ENCODE measurements at places on chromosomes 1 and 21. TPM values are rescaled to one million over a fixed set of nuclear protein-coding genes. Genes with fewer than 3 reads are reported as not detected.

GRCh38 chr1:235735621-235736020, 86.0 kb upstream of the GNG4 start:
- no peaks in the 10 kb centered on the region for H3K27me3 ChIP-seq
- H3K27ac ChIP-seq, result no peak overlapping the region
- no peaks in the 10 kb centered on the region for H3K4me1 ChIP-seq
- DNase-seq, result no peak

- H3K27me3 ChIP-seq, result no peaks in the 10 kb centered on the region
- no peaks in the 10 kb centered on the region for H3K36me3 ChIP-seq
- no peak for DNase-seq
- H3K4me1 ChIP-seq, result peaks cover 13% of the 10 kb centered on the region
- no peak overlapping the region for H3K4me3 ChIP-seq
- no peak overlapping the region for H3K27ac ChIP-seq
Observed at GRCh38 chr1:58982259-58982998, 198.6 kb upstream of the JUN start.

GRCh38 chr1:171841931-171842761, 848 bp downstream of the DNM3 start:
- DNase-seq, result peak; percentile 27
- H3K4me1 ChIP-seq, result peaks cover 7% of the 10 kb centered on the region
- H3K27me3 ChIP-seq, result no peaks in the 10 kb centered on the region
- H3K4me3 ChIP-seq, result peak overlapping the region; percentile 88
- no peaks in the 10 kb centered on the region for H3K36me3 ChIP-seq
- peak overlapping the region; percentile 43 for H3K27ac ChIP-seq

- H3K27ac ChIP-seq, result no peak overlapping the region
- no peaks in the 10 kb centered on the region for H3K4me1 ChIP-seq
- no peaks in the 10 kb centered on the region for H3K27me3 ChIP-seq
- no peaks in the 10 kb centered on the region for H3K36me3 ChIP-seq
- DNase-seq, result no peak
- H3K4me3 ChIP-seq, result no peak overlapping the region
Observed at GRCh38 chr1:150017206-150017750, 6.8 kb upstream of the OTUD7B start.

DNA sequence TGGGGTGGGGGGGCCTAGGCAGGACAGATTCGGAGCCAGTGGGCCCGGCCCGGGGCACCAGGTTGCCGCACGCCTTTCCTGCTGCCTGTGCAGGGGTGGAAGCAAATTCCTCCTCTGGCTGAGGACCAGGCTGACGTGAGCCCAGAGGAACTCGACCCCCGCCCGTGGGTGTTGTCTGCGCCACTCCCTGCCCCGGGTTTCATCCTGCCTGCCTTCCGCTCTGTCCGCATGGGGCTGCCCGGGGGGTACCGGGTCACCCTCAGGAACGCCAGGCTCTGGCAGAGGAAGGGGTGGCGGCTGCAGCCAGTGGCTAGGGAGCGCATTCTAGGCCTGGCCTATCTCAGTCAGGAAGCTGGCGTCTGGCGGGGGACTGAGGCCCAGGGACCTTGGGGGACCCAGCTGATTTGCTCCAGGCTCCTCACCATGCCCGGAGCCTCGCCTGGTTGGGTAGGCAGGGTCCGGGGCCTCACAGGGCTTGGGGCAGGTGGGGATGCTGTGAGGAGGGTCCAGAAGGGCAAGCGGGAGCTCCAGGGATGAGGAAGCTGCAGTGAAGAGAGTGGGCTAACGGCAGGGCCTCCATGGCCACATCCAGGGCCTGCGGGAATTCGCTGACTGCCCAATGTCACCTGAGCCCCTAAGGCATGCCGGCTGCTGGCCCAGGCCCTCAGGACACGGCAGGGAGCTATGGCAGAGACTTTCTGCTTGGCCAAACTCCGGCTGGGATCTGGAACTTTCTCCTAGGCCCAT, 2.4 kb upstream of the IBA57 start:
- no peaks in the 10 kb centered on the region for H3K36me3 ChIP-seq
- H3K27ac ChIP-seq, result peak overlapping the region; percentile 30
- no peak for DNase-seq
- no peaks in the 10 kb centered on the region for H3K27me3 ChIP-seq

DNA sequence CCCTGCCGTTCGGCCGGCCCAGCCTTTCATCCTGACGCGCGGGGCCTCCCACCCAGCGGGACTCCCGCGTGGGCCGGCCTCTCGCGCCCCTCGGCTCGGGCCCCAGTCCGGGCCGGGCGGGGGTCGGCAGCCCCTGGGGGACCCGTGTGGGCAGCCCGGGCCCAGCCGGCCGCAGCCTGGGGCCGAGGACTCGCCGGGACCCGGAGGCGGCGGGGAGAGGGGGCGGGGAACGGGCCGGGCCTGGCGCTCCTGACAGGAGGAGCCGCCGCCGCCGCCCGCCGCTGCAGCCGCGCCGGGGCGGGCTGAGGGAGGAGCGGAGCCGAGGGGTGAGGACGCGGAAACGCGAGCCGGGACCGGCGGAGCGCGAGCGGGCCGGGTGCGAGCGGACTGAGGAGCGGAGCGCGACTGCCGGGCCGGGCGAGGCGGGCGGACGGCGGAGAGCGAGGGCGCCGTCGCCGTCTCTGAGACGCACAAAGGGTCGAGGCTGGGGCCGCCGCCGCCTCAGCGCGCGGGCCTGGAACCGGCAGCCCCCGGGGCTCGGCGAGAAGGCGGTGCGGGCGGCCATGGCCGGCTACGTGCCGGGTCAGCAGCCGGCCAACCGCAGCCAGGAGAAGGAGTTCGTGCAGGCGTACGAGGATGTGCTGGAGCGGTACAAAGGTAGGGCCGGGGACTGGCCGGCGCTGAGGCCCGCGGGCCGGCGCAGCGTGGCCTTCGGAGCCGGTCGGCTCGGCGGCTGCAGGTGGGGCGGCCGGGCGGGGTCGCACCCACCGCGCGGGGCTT, 79.1 kb downstream of the NDUFS5 start:
- peaks cover 33% of the 10 kb centered on the region for H3K4me1 ChIP-seq
- DNase-seq, result peak; percentile 61
- no peaks in the 10 kb centered on the region for H3K27me3 ChIP-seq

DNA sequence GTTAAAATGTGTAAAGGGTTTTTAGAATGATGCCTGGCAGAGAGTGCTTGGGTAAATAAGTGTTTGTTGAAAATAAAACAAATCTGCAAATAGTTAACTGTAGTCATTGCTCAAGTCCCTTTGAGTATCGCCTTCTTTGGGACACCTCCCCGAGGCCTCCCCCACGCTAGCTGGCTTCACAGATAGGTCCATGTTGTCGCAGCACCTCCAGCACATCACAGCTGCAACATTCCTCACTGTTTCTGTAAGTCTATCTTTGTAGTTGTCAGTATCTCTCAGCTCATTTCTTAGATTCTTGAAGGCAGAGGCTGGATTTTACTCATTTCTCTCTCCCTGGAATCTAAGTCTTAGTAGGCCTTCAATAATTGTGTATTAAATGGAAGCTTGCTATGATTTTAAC, 1.6 kb upstream of the STUM start:
- peaks cover 34% of the 10 kb centered on the region for H3K4me1 ChIP-seq
- H3K4me3 ChIP-seq, result no peak overlapping the region
- no peaks in the 10 kb centered on the region for H3K36me3 ChIP-seq
- DNase-seq, result no peak

DNA sequence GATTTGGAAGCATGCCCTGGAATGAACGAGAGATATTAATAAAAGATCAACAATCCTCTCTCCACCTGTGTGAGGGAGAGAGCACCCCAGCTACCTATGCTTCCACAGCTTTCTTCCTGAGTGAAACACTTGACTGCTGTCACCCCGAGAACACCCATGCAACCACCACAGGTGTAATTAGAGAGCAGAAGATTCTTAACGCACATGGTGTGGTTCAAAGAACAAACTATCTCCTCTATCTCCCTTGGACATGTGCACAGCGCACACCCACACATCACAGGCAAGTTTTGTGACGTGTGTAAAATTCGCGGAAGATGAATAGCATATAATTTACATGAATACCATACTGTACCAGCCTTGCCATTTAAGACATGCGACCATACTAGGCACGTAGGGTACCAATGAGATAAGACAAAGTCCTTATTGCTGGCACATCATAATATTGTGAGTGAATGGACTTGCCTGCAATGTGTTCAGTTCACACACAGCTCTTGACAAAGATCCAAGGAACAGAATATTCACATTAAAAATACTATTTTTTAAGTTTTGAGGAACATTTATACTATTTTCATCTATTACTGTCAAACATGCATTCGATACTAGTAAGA, 11.6 kb downstream of the ERRFI1 start:
- H3K27ac ChIP-seq, result no peak overlapping the region
- H3K27me3 ChIP-seq, result no peaks in the 10 kb centered on the region
- no peaks in the 10 kb centered on the region for H3K36me3 ChIP-seq
- no peak overlapping the region for H3K4me3 ChIP-seq
- no peak for DNase-seq

DNA sequence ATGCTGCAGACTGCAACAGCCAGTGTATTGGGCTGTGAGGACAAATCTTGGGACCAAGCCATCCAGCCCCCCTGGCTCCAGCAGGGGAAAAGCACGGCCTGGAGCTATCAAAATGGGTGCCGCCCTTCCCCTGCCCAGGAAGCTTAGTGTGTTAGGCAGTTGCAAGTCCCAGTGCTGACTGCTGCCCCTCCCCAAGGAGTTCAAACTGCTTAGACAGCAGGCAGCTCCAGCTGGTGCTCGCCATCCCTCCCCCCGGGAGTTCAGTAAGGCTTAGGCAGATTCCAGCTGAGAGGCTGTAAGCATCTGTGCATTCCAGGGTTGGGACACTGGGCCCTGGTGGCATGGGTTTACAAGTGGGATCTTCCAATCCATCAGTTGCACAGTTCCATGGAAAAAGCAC, 579.6 kb upstream of the NR5A2 start:
- H3K36me3 ChIP-seq, result no peaks in the 10 kb centered on the region
- H3K4me3 ChIP-seq, result no peak overlapping the region

- H3K4me3 ChIP-seq, result no peak overlapping the region
- H3K27me3 ChIP-seq, result no peaks in the 10 kb centered on the region
Observed at GRCh38 chr1:73887412-73887811, 310.6 kb downstream of the LRRIQ3 start.

DNA sequence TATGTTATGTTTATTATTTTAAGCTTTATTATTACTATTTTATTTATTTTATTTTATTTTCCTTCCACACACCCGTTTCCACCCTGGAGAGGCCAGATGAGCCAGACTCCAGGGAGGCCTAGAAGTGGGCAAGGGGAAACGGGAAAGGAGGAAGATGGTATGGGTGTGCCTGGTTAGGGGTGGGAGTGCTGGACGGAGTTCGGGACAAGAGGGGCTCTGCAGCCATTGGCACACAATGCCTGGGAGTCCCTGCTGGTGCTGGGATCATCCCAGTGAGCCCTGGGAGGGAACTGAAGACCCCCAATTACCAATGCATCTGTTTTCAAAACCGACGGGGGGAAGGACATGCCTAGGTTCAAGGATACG, 468 bp upstream of the MX1 start:
- peak; percentile 5 for DNase-seq
- H3K36me3 ChIP-seq, result no peaks in the 10 kb centered on the region
- H3K27ac ChIP-seq, result peak overlapping the region; percentile 52

DNA sequence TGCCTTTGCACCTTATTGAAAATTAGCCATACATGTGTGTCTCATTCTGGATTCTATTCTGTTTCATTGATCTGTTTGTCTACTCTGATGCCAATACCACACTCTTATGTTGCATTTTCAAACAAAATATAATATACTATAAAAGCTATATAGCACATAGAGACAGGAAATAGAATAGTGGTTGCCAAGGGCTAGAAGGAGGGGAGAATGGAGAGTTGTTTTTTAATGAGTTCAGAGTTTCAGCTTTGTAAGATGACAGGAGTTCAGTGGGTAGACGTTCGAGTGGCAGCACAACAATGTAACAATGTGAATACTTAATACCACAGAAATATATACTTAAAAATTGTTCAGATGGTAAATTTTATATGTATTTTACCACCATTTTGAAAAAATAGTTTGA, 17.0 kb downstream of the RLF start:
- peaks cover 6% of the 10 kb centered on the region for H3K4me1 ChIP-seq
- no peak overlapping the region for H3K4me3 ChIP-seq
- no peaks in the 10 kb centered on the region for H3K36me3 ChIP-seq

Gene TMEM240
- 6.3 TPM for total RNA-seq

Gene SLC27A3
- 38.5 TPM for total RNA-seq

Gene LRRC38
- total RNA-seq, result 0.79 TPM

Gene F3
- total RNA-seq, result 111 TPM

Gene KRTAP21-2
- total RNA-seq, result 1.4 TPM

Gene PTPN14
- 42.2 TPM for total RNA-seq

Gene RGS7
- total RNA-seq, result 5.4 TPM

Gene TTC39A
- total RNA-seq, result 64.7 TPM

Gene SERPINC1
- 0.24 TPM for total RNA-seq

Gene INAVA
- total RNA-seq, result 5.8 TPM

Gene HMGCS2
- total RNA-seq, result 43.6 TPM

Gene FCRL2
- total RNA-seq, result 0.16 TPM
